IMR-90 (cell line): ENCODE measurements at places on chromosomes 7 and 10.

GRCh38 chr7:120760851-120761250 lies 97.1 kb downstream of the TSPAN12 start:
- DNase-seq = no peak

DNA sequence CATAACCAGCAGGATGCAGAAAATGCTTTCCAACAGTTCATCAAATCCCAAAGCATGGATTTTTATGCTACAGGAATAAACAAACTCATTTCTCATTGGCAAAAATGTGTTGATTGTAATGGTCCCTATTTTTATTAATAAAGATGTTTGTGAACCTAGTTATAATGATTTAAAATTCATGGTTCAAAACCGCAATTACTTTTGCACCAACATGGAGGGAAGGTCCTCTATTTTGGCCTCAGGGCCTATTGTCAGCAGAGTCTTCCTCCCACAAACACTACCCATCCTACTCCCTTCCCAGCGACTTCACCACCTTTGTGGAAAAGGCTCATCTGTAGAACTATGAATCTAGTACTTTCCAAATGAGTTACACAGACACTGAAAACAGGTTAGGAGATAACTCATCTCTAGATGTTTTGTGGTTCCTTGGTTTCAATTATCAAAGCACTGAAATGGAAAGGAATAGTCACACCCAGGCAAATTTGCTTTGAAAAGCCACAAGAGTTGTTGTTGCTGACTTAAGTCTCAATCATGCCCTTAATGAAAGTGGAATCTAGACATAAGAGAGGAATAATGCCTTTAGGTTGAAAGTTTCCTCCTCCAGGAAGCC lies 59.4 kb upstream of the FRMD4A start:
- no peak for DNase-seq

DNA sequence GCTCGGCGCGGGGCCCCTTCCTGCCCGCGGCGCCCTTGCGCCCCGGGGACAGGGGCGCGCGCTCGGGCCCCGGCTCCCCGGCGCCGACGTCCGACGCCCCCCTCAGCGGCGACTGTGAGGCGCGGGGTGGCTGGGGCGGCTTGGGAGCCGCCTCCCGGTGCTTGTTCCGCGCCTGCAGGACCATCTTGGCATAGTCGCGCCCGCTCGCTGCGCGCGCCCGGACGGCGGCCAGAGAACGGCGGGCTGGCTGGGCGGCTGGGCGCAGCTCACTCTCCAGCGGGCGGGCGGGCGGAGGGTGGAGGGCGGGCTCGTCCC lies at the start of gene DPY19L1:
Gene DPY19L1, minus strand, starts transcription at position 275 of the 315 bp plus-strand sequence. Its CDS starts 91 bp downstream, at position 184.
- no peak for DNase-seq

GRCh38 chr10:124450012-124450782 lies at the start of gene NKX1-2:
Gene NKX1-2, minus strand, starts transcription at chr10:124450035. Its CDS starts 92 bp downstream, at chr10:124449943.
- DNase-seq = no peak

GRCh38 chr7:9507290-9507689 lies 1073.9 kb downstream of the NXPH1 start:
- no peak for DNase-seq

DNA sequence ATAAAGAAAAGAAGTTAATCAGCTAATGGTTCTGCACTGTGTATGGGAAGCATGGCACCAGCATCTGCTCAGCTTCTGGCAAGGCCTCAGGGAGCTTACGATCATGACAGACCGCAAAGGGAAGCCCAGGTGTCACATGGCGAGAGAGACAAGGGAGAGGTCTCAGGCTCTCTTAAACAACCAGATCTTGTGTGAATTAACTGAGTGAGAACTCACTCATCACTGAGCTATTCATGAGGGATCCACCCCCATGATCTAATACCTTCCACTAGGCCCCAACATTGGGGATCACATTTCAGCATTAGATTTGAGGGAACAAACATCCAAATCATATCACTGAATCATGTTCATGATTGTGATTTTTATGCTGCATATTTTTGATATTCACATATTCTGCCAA lies 5.8 kb downstream of the USP54 start:
- DNase-seq = peak; percentile 28

GRCh38 chr10:123141791-123142700 lies 5.9 kb upstream of the HMX2 start:
- no peak for DNase-seq

GRCh38 chr7:74544706-74545469 lies 91.2 kb downstream of the GTF2IRD1 start:
- peak; percentile 64 for DNase-seq

GRCh38 chr7:128148676-128149075 lies 92.4 kb upstream of the LEP start:
- DNase-seq = no peak

- DNase-seq = no peak
These were observed 4.3 kb downstream of the HOXA10 start for GRCh38 chr7:27169658-27170425.

DNA sequence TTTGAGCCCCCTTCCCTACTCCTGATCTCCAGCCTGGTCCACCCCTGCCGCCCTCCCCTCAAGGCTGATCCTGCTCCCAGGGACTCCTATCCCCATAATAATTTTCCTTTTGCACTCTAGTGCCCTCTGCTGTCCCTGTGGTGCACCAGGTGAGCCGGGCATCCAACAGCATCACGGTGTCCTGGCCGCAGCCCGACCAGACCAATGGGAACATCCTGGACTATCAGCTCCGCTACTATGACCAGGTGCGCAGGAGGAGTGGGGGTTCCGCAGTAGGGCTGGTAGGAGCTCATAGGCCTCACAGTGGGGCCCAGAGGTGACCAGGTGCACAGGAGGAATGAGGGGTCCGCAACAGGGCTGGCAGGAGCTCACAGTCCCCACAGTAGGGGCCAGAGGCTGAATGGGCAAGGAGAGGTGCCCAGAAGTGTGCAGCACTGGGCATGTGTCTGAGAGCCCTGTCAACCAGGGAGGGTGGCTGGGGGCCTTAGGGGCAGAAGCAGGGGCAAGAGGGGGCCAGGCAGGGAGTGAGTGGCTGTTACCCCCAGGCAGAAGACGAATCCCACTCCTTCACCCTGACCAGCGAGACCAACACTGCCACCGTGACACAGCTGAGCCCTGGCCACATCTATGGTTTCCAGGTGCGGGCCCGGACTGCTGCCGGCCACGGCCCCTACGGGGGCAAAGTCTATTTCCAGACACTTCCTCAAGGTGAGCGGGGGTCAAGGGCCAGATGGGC lies 11.7 kb downstream of the EPHB6 start:
- no peak for DNase-seq

GRCh38 chr10:84258034-84258695 lies 13.3 kb downstream of the RGR start:
- DNase-seq = no peak

DNA sequence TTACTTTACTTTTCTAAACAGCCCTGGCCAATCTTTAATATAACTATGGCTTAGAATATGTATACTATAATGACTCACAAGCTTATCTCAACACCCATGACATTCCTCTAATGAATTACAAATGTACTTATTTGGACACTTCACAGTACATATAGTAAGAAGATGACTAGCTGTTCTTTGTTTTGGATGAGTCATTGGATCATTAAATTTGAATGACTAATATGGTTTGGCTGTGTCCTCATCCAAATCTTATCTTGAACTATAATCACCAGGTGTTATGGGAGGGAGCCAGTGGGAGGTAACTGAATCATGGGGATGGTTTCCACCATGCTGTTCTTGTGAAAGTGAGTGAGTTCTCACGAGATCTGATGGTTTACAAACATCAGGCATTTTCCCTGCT lies 807.5 kb upstream of the SORCS1 start:
- DNase-seq = no peak

DNA sequence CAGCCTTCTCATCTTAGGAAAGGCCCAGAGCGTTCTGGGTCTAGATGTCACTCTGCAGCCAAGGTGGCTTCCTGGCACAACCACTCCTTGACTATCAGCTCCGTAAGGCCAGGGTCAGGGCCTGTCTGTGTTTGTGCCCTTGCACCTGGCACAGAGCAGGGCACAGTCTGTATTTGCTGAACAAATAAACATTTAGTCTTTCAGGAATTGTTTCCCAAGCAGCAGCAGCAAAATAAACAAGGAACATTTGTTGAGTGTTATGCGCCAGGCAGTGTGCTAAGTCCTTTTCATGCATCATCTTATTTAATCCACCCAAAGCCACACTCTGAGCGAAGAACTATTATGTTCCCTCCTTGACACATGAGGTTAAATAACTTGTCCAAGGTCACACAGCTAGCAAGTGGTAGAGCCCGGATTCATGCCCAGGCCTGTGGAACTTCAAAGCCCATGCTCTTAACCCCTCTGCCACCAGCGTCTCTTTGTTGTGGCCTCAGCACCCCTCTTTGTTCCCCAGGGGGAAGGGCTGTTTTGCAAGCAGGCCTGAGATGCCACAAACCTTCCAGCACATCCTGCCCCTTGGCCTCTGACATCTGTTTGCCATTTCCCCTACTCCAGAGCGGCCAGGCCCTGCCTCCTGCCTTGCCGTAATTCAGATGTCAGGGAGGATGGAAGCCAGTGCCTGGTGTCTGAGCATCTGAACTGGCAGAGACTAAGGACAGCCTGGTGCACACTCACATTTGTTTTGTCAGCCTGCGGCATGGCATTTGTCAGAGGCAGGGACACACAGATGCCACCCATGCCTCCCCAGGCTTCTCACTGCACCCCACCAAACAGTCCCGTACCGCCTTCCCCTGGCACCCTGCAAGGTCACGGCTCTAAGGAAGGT lies 325.8 kb upstream of the ZMIZ1 start:
- DNase-seq = no peak

GRCh38 chr10:110530131-110530831 lies 32.6 kb downstream of the DUSP5 start:
- DNase-seq = no peak

DNA sequence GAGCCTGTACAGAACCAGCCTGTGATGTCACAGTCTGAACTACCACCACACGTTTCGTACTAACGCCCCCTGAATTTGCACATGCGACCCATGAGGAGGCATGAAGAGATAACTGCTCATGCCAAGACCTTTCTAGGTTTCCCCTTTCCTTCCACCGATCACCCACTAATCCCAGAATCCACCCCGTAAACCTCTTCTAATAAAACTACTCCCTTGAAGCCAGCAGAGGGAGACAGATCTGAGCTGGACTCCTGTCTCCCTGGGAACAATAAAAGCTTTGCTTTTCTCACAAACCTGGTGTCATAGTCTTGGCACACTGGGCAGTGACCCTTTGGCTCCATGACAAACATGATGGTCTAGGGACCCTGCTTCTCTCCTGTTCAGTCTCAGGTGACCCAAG lies 144.5 kb downstream of the FRMD4A start:
- peak; percentile 11 for DNase-seq

DNA sequence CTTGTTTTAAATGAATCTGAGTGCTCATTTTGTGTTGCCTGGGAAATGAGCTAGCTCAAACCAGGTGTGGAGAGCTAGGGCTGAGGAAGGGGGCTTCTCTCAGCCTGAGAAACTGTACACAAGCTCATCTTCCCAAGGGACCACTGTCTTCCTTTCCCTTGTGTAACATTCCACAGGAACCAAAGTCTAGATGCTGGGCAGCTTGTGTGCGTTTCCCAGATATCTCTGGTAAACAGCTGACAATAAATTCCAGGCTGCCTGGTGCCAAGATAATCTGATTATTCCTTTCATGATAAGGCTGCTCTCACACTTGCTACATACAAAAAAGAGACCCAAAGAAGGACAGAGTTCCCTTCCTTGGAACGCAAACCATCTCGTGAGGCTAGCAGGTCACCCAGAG lies 33.1 kb upstream of the MKLN1 start:
- no peak for DNase-seq

- DNase-seq = no peak
These were observed 8.3 kb downstream of the COBL start for GRCh38 chr7:51308265-51308664.

GRCh38 chr7:146096994-146097393 lies 19.6 kb upstream of the CNTNAP2 start:
- no peak for DNase-seq

- no peak for DNase-seq
These were observed 137.1 kb downstream of the ZNF365 start for GRCh38 chr10:62511238-62511637.

GRCh38 chr7:102426268-102427018 lies 6.9 kb upstream of the ORAI2 start:
- DNase-seq = no peak

- peak; percentile 42 for DNase-seq
These were observed 139.8 kb downstream of the RPS24 start for GRCh38 chr10:78173360-78174015.
